ENCODE measurements at places on chromosomes 6 and 20. TPM values are rescaled to one million over a fixed set of nuclear protein-coding genes. Genes with fewer than 3 reads are reported as not detected.

GRCh38 chr6:164414695-164415094 lies 894.7 kb downstream of the C6orf118 start:
- DNase-seq, result no peak

The BANF2 gene
- not detected for total RNA-seq

GRCh38 chr20:1134836-1135235 lies 16.4 kb downstream of the PSMF1 start:
- no peak for DNase-seq

GRCh38 chr6:30571762-30572082 lies 480 bp downstream of the ABCF1 start:
- no peak for DNase-seq

DNA sequence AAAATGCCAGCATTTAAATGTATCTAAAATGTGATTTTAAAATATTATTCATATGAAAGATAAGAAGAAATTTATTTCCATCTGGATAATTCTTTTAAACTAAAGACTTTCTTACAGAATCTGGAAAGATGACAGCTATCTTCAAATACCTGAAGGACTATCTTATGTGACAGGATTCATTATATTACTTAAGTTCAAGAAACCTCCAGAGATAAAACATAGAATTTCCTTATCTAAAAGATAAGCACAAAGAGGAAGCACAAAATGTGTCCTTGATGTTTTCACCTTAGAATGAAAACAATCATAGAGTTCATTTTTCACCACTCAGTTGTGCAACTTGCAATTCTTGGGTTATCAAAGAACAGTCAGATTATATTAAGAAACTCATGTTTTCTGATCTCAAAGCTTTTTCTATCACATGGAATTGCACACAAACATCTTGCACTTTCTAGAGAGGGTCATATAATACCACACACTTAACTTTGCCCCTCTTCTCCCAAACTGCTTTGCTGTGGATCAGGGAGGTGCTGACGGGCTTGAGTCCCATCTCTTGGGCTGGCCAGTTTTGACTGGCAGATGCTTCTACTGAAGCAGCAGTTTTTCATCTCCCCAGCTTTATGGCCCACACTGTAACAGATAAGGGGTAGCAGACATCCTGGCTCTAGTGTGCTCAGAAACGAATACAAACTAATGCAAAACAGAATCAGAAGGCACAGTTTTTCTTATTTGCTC lies 467.4 kb downstream of the CDC5L start:
- DNase-seq, result no peak

DNA sequence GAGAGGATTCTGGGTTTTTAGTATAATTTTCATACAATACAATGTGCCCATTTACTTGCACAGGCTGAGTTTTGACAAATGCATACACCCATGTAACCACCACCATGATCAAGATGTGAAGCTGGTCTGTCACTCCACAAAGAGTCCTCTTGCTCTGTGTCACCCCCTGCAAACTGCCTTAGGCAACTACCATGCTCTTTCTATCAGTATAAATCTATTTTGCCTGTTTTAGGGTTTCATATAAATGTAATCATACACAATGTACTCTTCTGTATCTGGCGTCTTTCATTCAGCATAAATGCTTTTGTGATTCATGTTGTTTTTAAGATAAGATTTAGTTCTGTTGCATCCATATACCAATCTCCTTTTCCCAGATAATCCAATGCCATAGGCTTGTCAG lies 181.9 kb upstream of the KCNG1 start:
- DNase-seq, result no peak

The SLC52A3 gene
- 0.09 TPM for total RNA-seq

DNA sequence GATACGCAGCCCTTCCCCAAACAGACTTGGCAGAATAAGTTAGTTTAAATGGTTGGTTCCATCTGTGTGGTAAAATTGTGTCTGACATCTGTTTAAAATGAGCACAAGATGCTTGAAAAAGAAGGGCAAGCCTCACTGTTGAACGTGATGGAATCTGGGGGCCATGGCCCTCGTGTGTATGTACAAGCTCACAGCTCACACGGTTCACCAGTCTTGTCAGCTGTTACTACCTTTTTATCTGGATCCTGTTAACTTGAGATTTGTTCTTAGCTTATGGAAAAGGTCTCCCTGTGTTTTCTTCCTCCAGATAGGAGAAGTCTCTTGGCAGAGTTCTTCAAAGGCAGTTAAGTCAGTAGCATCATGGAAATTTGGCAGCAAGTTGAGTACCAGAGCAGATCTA lies 270.6 kb downstream of the KHDC1L start:
- peak; percentile 53 for DNase-seq

- DNase-seq, result no peak
Observed at GRCh38 chr6:118746825-118747174, 95.4 kb upstream of the CEP85L start.

The UBD gene
- total RNA-seq, result 13.2 TPM

- DNase-seq, result no peak
Observed at GRCh38 chr6:15526212-15526701, 136.6 kb downstream of the DTNBP1 start.

- no peak for DNase-seq
Observed at GRCh38 chr20:41001497-41001896, 27.1 kb upstream of the TOP1 start.

The OR2B6 gene
- total RNA-seq, result not detected

DNA sequence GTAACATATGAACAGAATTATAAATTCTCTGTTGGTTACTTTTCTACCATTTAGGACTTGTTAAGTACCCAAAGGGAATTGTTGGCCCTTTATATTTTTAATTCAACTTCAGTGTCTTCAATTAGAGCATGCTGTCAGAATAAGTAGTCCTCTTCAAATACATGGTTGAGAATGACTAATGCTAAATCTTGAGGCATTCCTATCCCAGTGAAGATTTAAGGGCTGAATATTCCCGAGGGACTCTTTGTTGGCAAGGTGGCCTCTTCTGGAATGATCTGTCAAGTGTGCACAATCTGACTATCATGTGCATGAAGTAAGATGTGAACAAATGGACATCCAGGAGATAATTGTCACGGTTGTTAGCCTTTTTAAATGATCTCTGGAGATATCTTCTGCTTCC lies 421.7 kb downstream of the BMP2 start:
- no peak for DNase-seq

DNA sequence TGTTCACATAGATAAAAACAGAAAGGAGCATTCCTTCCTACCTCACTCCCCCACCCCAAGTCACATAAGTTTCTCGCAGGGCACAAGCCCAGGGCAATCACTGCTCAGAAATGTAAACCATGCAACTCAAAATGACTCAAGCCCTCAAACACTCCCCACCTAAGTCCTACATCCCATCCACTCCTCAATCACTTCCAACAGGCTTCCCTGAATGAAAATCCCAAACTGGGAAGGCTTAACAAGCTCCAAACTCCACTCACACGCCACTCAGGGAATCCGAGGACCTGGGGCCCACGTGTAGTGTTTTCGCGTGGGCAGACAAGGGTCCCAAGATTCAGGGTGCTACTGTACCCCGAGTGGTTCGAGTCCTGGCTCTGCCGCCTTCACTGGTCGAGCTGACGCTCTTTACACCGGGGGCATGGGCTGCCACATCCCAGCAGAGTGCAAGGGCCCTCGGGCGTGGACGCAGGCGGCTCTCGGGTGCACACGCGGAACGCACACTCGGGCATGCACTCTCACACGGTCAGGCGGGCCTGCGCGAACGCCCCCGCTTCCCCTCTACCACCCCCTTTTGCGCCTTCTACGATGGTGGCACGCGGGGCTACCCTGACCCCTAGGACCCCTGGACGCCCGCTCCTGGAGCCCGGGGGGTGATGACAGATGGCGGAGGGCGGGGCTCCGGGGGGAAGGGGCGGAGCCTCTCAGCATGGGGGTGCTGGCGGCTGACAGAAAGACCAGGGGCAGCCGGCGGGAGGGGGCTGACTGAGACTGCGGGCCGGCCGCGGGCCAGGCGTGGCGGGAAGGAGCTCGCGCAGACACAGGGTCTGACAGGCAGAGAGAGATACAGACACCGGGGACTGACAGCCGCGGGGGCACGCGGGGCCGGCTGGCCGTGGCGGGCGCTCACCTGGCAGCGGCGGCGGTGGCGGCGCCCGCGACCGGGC lies 657 bp downstream of the ZHX3 start:
- DNase-seq, result peak; percentile 93
